Left renal cortex interstitium (tissue), 4 donors: ENCODE measurements at places on chromosomes 2 and 18. TPM values are rescaled to one million over a fixed set of nuclear protein-coding genes. Genes with fewer than 3 reads are reported as not detected.

DNA sequence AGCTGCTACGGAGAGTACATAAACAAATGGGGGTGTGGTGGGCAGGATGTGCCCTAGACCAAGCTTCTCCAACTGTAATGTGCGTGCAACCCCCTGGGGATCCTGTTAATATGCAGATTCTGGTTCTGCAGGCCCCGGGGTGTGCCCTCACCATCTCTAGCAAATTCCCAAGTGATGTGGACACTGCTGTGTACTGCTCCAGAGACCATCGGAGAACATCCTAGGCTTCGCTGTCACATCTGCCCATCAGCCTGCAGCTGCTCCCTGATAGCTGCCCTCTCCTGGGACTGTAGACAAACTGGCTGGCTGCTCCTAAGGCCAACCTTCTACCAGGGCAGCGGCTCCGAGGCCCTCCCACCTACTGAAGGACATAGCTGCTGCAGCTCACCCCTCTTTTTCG is 3.2 kb downstream of the HS1BP3 start:
- DNase-seq = no peak

- peak; percentile 50 for DNase-seq
Observed at GRCh38 chr2:170361090-170361936, 183.4 kb downstream of the MYO3B start.

GRCh38 chr18:54805571-54806334 is 22.5 kb upstream of the RAB27B start:
- no peak for DNase-seq

DNA sequence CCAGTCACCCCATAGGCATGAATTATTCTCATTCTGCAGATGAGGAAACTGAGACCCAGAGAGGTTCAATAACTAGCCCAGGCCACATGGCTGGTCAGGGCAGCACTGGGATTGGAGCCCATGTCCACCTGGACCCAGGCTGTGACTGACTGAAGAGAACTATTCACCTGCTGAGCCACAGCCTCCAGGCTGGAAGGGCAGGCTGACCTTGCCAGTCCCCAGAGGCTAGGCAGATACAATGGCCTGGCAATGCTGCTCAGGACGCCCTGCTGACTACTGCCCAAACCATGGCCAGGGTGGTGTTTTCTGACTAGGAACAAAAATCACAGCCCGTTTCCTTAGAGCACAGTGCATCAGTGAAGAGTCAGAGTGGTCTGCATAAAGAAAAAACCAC is 36.8 kb downstream of the HS6ST1 start:
- no peak for DNase-seq

GRCh38 chr2:12778811-12779579 is 62.3 kb downstream of the TRIB2 start:
- no peak for DNase-seq

DNA sequence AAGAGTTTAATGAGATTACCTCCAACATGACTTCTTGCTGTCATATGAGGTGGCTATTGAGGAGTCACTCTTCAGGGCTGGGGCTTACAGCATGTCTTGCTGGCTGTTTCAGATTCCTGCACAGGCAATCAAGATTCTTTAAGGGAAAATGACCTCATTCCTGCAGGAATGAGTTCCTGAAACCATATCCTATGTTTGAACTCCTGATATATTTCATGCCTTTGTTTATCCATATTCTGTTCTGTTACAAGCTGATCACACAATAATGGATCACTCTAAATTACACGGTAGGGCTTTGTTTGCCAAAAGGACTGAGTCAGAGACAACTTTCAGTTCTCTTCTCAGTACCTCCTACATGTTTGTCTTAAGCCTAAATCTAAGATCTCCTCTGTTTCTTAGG is 879.8 kb upstream of the PIK3C3 start:
- DNase-seq = no peak

The SLC30A3 gene
- polyA plus RNA-seq = 11.2 TPM

The DIPK1C gene
- 0.14 TPM for polyA plus RNA-seq
